ENCODE measurements at places on chromosomes 1 and 21.

GRCh38 chr1:188769181-188769580 is 1708.5 kb downstream of the BRINP3 start:
- no peak for DNase-seq

GRCh38 chr1:202709276-202710041 is 795 bp downstream of the SYT2 start:
- no peak for DNase-seq

GRCh38 chr1:226625326-226625725 is 76.8 kb downstream of the STUM start:
- DNase-seq: no peak

- no peak for DNase-seq
These were observed 1.3 kb upstream of the PCBP3 start for GRCh38 chr21:45642122-45642813.

GRCh38 chr1:157829711-157830110 is 9.8 kb upstream of the FCRL1 start:
- no peak for DNase-seq

GRCh38 chr1:89429062-89429461 is 65.2 kb downstream of the GBP6 start:
- no peak for DNase-seq

DNA sequence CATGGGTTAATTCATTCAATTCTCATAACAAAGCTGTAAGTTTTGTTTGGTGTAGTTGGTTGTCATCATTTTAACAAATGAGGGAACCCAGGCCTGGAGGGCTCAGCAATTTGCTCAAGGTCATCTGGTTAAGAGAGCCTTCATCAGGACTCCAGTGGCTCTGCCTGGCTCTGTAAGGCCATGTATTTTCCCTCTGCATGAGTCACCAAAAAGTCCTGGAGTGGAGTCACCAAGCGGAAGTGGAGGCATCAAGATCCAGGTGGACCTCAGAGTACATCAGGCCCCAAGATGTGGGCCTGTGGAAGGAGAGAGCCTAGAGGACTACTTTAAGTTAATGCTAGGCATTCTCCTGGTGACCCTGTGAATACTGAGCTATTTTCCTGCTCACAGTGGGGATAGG is 30.0 kb upstream of the RBM15 start:
- no peak for DNase-seq

GRCh38 chr1:68051475-68051874 is 1.0 kb upstream of the DIRAS3 start:
- no peak for DNase-seq

- no peak for DNase-seq
These were observed 1.9 kb upstream of the OR2T34 start for GRCh38 chr1:248576260-248576980.

GRCh38 chr1:9022773-9023172 is 3.5 kb downstream of the SLC2A7 start:
- DNase-seq: no peak

GRCh38 chr1:5847013-5847659 is 145.1 kb downstream of the NPHP4 start:
- peak; percentile 23 for DNase-seq

- no peak for DNase-seq
These were observed 579.2 kb downstream of the PTPRC start for GRCh38 chr1:199218065-199218464.

GRCh38 chr21:21268061-21268471 is 269.9 kb downstream of the NCAM2 start:
- no peak for DNase-seq

- no peak for DNase-seq
These were observed 52.4 kb downstream of the SLC45A1 start for GRCh38 chr1:8370046-8370881.

DNA sequence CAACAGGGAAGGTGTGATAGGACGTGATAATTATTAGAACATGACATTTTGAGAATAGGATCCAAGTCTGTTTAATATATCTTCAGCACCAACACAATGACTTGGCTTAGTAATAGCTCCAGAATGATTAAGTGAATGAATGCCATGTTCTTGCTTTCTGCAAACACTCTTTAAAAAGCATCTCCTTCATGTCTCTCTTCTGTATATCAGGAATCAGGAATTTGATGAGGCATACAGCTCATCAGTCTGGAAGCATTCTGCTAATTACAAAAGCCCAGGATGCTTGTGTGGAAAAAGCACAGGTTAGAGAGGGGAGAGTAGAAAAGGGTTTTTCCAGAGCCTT is 113.0 kb upstream of the ZNF648 start:
- DNase-seq: no peak

DNA sequence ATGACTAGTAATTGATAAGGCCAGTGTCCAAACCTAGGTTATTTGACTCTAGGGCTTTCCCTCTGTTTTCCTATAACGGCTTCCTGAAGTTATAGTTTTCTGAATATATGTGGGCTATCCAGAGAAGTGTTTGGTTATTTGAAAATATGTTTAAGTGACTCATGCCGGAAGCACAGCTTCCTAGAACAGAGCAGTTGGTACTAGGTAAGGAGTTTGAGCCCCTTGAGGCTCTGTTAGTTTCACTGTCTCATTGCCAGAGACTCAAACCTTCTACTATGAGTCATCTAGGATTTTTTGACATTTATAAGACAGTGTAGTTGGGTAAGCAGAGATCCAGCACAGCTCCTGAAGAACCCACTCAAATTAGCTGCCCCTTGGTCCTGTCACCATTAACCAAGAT is 27.1 kb upstream of the LEPR start:
- DNase-seq: no peak

DNA sequence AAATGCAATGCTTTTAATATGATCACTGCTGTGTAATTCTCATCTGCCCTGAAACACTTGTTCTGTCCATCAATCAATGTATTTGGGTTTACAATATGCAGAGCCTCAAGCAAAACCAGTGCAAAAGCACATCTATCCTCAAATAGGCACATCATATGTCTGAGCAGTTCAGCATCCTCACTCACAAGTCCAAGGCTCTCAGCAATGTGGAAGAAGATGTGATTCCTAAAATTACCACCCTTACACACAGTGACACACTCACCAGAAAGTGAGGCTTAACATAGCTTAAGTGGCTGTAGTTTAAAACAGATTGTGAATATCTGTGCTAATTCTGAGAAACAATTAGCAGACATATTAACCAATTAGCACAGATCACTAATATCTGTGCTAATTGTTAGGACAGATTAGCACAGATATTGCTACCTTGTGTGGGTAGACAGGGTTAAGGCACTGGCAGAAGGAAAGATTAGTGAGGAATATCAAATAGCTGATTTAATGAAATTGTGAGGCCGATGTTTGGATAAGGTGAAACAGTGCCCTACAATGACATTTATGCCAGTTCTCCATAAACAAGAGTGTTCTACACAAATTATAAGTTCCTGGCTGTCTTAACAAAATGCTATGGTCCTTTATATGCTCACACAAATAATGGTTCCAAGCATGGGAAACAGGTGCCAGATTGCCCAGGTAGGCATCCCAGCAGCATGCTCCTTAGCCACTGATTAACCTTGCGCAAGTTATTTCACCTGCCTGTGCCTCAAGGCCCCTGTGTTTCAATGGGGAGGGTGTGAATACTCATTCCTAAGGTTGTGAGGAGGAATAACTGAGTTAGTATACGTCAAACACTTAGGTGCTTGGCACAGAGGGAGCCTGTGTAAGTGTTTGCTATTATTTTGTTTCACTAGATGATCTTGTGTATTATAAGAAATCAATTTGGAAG is 41.7 kb downstream of the MRPL39 start:
- DNase-seq: no peak

DNA sequence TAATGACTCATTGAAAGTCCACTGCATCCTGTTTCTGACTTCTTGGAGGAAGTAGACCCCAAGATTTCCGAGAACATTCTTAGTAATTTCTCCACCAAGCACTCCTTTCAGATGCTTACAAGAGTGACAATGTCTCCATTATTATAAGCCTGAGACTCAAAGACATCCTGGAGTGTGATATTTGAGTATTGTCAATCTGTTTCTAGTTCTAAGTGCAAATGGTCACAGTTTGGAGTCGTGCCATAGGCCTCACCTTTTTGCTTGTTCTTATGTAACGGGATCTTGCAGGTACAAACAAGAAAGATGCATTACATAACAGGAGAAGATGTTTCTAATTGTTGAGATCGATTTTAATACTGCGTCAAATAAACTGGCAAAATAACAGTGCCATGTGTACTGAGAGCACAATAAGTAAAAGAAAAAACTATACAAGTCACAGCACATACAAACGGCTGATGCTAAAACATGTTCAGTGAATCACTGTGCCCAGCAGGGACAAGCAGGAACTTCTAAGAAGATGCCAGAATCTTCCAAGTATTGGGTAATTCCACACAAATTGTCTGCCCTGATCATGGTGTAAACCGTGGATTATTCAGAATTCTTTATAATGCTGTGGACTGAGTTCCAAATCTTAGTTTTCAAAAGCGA is 54.1 kb downstream of the CD2 start:
- DNase-seq: no peak

DNA sequence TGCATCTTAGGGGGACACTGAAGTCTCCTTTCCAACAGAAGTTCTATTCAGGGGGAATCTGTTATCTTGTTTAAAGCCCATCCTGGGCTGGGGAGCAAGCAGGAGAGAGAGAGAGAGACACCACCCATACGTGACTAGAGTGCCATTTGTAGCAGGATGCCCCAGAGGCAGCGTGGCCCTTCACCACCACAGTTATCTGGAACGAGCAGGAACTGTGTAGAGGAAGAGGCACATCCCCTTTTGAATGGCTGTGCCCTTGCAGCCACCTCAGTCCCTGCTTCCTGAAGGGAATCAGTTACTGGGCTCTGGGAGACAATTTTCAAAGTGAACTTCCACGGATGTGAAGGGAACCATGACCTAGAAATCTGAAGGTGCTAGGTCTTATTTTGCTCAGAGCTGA is 19.4 kb upstream of the LAMTOR5 start:
- DNase-seq: no peak

DNA sequence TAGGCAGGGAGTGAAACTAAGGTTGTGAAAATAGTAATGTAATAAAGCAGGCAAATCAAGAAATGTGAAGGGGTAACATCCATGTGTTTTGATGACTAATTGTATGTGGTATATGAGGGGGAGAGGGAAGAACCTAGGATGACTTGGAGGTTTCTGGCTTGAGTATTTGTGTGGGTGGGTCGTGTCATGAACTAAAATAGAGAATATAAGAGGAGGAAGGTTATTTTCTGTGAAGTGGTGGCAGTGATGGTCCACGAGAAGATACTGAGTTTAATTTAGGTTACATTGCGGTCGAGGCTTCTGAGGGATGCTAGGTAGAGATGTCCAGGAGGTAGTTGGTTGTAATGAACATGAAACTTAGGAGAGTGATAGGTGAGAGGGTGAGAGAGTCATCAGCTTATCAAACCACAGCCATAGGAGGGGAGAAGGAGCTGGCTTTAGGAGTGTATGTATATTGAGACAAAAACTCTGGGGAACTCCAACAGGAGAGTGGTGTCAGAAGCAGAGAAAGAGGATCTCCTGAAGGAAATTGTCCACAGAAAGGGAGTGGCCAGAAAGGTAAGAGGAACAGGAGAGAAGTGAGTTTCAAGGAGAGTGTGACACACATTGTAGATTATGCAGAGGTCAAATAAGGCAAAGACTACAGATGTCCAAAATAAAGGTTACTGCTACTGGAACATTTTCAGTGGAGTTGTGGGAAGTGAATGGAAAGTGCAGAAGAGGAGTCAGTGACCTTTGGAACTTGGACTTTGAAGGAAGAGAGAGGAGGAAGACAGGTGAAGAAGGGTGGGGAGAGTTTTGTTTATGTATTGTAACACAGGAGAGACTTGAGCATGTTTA is 89.0 kb upstream of the MACF1 start:
- no peak for DNase-seq

DNA sequence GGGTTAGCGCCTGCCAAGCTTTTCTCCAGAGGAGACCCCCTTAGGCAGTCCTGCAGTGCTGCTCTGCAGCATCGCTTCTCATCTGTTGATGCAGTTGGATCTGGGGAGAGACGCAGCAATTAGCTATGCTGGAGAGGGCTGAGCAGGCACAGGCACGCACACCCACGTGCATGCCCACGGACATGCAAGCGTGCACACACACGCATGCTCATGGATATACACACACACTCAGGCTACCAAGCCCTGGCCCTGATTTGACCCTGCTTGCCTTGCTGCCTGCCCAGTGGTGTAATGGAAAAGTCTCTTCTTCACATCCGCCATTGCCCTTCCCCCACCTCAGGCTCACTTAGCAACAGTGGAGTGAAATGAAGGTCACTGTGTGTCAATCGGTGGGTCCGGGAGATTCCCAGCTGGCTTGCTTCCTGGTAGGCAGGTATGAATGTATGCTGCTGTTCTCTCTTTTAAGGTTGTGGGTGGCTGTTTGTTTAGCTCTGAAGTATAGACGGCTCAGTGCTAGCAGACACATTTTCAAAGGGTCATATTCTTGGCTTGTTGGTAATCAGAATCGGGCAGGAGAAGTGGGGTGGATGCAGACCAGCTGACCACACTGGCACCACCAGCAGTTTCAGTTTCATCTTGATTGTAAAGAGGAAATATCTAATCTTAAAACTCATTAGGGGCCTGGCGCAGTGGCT is 9.5 kb downstream of the ATP1B1 start:
- peak; percentile 28 for DNase-seq

DNA sequence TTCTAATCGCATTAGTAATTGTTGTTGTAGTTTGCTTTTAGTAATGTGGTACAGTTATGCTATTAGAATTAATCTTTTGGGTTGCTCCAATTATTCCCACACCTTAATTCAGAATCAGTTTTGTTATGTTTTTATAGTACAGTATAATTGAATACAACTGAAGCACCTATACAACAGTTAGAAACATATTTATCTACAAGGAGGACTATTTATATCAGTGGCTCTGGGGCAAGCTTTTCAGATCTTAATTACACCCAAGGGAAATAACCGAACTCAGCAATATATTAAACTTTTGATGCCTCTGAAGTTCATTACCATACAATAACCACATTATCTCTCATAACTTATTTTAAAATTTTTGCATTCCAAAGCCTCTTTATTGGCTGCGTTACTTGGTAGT is 74.4 kb downstream of the LHX9 start:
- DNase-seq: no peak

DNA sequence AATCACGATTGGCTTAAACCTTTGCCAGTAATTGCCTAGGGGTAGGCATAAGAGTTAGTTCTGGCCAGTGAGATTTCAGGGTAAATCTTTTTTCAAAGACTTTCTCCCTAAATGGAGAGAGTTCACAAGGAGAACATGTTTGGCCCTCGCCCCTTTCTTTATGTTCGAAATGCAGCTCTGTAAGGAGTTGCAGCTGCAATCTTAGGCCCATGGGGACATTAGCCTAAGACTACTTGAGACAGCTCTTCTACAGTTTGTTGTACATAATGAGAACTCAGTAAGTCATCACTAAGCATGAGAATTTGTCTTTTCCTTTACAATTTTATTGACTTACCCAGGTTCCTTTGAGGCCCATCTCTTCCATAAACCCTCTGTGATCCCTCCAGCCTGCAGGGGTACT is 40.4 kb upstream of the GADD45A start:
- no peak for DNase-seq

Data from germinal center (tissue), 1 donor.